ENCODE measurements at places on chromosomes 7 and 10. TPM values are rescaled to one million over a fixed set of nuclear protein-coding genes. Genes with fewer than 3 reads are reported as not detected.

GRCh38 chr7:97859606-97860204, 12.5 kb downstream of the ASNS start:
- no peaks in the 10 kb centered on the region for H3K27me3 ChIP-seq
- no peak for DNase-seq
- no peak overlapping the region for H3K4me3 ChIP-seq
- peaks cover 1% of the 10 kb centered on the region for H3K4me1 ChIP-seq
- H3K36me3 ChIP-seq, result peaks cover 32% of the 10 kb centered on the region

DNA sequence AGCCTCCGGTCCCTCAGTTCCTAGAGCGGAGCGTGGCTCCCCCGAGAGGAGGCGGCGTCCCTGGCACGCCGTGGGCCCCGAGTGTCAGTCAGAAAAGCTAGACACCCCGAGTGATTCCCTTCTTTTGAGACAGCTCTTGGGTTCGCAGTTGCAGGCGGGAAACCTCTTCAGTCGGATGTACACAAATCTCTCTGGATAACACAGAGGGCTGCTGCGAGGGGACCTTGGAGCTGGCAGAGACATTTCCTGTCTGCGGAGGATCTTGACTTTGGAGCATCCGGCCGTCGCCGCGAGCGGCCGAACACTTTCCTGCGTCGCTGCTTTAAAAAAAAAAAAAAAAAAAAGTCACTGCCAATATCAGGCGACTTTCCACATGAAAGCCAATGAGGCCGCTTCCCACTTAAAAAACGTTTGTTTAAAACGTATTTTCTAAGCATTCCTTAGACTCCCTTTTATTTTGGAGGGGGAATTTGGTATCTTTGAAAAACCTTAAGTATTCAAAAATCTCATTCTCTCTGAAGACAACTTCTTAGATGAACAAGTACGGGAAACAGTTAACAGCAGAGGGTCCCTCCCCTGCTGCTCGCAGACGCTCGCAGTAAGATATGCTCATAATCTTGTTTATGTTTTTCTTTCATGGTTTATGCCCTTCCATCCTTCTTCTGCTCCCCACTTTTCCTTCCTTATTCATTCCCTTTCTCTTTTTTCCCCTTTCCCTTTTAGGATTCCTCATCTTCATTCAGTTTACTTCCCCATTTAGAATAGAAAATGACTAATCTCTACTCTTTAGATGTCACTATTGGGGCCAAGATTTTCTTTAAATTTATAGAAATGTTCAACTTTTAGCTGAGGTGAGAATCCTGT, 10.0 kb downstream of the HHEX start:
- peak overlapping the region; percentile 70 for H3K4me3 ChIP-seq
- H3K27me3 ChIP-seq, result peaks cover 74% of the 10 kb centered on the region
- no peak overlapping the region for H3K27ac ChIP-seq
- peak; percentile 58 for DNase-seq
- H3K36me3 ChIP-seq, result no peaks in the 10 kb centered on the region

- H3K36me3 ChIP-seq, result no peaks in the 10 kb centered on the region
- H3K4me1 ChIP-seq, result no peaks in the 10 kb centered on the region
- no peak for DNase-seq
- peaks cover 7% of the 10 kb centered on the region for H3K27me3 ChIP-seq
Observed at GRCh38 chr7:123601530-123601929, at the start of gene ASB15. Gene ASB15 (plus strand): TSS chr7:123601821. CDS start chr7:123614503, 12,682 bp downstream.

Gene VWDE
- total RNA-seq, result 4.8 TPM

DNA sequence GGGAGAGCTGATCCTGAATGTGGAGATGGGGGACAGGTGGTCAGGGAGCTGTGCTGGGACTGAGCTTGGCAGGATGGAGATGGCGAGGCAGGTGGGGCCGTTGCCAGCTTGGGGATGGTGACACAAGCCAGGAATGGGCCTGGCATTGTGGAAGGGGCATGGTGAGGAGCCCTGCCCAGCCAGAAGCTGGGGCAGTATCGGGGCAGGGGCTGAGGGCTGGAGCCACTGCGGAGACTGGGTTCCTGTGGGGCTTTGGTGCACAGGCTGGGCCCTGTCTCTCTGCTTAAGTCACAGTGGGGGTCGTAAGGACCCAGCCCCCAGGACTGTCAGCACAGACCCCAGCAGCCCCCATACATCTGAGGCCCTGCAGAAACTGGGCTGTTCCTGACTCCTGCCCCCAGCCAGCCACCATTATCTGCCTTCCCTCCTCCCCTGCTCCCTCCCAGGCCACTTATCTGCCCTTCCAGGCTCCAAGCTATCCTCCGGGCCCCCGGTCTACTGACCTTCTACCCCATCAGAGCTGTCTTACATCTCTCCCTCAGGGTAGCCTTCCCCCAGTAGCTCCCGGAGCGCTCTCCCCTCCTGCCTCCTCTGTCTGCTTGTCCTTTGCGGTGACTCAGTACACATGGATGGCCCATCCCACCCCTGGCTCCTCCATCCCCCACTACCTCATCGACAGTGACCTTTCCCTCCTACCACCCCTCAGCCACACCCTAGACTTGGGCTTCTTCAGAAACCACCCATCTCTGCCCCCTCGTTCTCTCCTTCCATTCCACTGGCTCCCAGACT, 44.2 kb downstream of the PPIF start:
- no peak overlapping the region for H3K27ac ChIP-seq
- peak; percentile 20 for DNase-seq
- no peaks in the 10 kb centered on the region for H3K36me3 ChIP-seq
- H3K4me3 ChIP-seq, result no peak overlapping the region
- no peaks in the 10 kb centered on the region for H3K27me3 ChIP-seq
- no peaks in the 10 kb centered on the region for H3K4me1 ChIP-seq

Gene TOMM7
- total RNA-seq, result 379 TPM

- H3K27ac ChIP-seq, result no peak overlapping the region
- no peak for DNase-seq
- H3K4me1 ChIP-seq, result peaks cover 11% of the 10 kb centered on the region
Observed at GRCh38 chr7:134320201-134320600, 3.5 kb upstream of the SLC35B4 start.

DNA sequence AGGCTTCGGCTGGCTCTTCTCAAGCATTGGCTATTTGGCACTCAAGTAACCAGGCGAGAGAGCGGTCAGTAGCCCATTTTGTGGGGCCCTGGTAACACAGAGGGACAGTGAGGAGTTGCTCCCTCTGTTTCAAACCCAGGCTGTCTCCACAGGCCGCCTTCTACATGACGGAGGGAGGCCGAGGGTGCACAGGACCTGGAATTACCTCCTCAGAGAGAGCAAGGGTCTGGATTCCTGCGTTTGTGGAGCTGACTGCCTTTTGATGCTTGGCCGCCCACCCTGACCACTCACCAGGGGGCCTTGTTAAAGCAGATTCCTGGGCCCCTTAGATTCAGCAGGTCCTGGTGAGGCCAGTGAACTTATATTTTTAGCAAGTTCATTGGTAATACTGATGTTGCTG, 12.3 kb downstream of the UPP1 start:
- H3K27ac ChIP-seq, result no peak overlapping the region
- H3K27me3 ChIP-seq, result no peaks in the 10 kb centered on the region

Gene GIMAP5
- 112 TPM for total RNA-seq
